ENCODE measurements at places on chromosomes 1 and 21. TPM values are rescaled to one million over a fixed set of nuclear protein-coding genes. Genes with fewer than 3 reads are reported as not detected.

The CYYR1 gene
- total RNA-seq, result 0.12 TPM

The SPRR3 gene
- not detected for total RNA-seq

The LIPI gene
- not detected for total RNA-seq

The TEDDM1 gene
- not detected for total RNA-seq

The CA14 gene
- 0.11 TPM for total RNA-seq

The TEKT2 gene
- 0.12 TPM for total RNA-seq

The MRPS6 gene
- 40.6 TPM for total RNA-seq

The COL16A1 gene
- 50.2 TPM for total RNA-seq
